ENCODE measurements at places on chromosomes 12 and 14.

DNA sequence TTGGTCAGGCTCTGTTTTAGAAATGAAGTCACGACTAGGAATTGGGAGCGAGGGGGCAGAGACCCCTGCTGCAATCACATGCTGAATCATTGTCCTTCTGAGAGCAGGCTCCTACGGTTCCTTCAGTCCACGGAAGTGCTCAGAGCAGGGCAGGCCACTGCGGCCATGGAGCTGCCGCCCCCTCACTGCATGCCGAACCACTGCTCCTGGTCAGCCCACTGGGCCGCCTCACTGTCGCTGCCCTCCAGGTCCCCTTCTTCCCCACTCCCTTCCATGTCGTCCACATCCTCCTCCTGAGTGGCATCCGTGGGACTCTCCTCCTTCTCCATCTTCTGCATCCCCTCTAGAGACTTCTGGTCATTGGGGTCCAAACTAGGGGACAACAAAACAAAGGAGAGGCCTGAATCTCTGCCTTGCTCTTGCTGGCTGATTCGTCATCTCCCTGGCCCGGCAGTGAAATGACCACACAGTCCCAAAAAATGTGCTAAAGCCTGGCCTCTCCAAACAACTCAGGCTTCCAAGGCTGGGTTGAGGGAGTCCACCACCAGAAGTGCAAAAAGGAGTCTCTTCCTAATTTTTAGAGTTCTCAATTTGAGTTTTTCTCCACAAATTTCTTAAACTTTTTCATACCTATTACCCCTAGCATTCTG, 29.4 kb downstream of the ANAPC7 start:
- DNase-seq, result no peak

DNA sequence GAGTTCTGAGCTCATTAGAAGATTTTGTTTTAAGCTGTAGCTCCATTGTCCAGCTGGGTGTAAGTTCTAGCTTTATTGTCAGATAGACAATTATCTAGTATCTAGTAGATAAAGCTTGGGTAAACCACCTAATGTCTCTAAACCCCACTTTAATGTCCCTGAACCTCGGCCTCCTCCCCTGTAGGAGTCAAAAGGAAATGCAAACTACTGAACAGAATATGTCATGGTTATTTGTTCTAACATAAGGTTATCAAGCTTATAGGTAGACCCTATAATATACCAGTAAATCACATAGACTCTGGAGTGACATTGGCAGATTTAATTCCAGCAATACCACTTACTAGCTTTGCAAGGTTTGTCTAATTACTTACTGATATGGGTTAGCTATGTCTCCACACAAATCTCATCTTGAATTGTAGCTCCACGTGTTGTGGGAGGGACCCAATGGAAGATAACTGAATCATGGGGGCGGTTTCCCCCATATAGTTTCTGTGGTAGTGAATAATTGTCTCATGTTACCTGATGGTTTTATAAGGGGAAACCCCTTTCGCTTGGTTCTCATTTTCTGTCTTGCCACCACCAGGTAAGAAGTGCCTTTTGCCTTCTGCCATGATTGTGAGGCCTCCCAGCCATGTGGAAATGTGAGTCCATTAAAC, 29.4 kb downstream of the BCAT1 start:
- DNase-seq, result no peak

DNA sequence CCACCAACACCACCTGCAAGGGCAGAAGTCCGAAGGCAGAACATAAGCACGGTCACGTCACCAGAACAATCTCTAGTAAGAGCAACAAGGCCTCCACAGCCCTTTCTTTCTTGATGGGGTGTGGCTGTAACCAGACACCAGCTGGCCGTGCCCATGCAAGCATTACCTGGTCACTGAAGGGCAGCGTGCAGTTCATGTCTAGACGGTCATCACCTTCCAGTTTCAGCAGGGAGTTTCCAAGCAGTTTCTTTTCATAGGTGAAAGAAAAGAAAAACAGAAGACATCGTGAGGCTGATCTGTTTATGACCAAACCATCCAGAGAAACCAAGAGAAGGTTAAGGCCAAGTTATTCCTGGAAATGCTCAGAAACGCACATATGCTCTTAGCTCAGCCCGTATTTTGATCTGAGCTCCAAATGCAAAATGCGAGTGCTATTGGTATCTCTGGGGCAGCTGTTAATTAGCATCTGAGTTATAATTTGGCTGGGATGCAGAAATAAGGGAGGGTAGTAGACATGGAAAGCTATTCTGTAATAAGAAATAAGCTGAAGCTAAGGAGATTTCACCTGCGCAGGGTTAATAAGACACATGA, 42.5 kb downstream of the PRKAB1 start:
- DNase-seq, result no peak

DNA sequence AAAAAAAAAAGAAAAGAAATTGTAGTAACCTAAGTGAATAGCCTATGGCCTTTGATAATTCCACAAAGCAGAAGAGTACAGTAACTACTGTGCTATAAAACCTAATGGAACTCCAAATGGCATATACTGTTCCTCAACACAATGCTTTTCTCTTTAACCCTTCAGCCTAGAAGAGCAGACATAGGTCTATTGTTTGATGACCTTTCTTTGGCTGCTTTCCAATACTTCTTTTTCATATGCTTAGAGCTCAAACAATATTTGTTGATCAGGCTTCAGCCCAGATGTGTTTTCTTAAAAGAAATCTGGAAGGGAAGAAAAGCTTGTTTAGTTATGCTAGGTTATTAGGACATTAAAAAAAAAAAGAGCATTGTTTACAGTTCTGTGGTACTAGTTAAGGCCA, 116.4 kb downstream of the NTN4 start:
- DNase-seq, result no peak

- peak; percentile 70 for DNase-seq
Measured at GRCh38 chr12:114681116-114681871, 2.7 kb downstream of the TBX3 start.

All from amniotic epithelial cell (primary cell).